ENCODE measurements at places on chromosomes 12 and 14.

GRCh38 chr12:89636776-89637160 is 71.9 kb downstream of the ATP2B1 start:
- DNase-seq = no peak

- DNase-seq = no peak
Observed at GRCh38 chr14:85613496-85613895, 83.6 kb downstream of the FLRT2 start.

- no peak for DNase-seq
Observed at GRCh38 chr12:12467264-12467663, 95.4 kb downstream of the DUSP16 start.

DNA sequence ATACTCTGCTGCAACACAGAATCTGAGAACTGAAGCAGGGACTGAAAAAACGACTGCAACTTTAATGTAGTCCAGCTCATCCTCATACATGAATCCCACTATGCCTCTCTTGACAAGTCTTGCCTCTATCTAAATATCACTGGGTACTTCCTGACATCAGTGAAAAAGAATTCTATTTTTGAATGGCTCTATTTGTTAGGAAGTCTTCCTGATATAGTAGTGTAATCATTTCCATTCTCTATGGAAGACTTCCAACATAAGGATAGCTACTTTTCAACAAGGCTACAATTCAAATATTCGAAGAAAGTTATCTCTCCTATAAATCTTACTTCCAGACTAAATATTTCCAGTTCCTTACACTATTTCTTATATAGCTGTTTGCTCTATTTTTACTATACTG is 167.5 kb downstream of the MDGA2 start:
- no peak for DNase-seq

GRCh38 chr12:131387281-131388163 is 323.4 kb upstream of the SFSWAP start:
- no peak for DNase-seq

GRCh38 chr14:70203686-70204085 is 14.9 kb upstream of the SLC8A3 start:
- no peak for DNase-seq

DNA sequence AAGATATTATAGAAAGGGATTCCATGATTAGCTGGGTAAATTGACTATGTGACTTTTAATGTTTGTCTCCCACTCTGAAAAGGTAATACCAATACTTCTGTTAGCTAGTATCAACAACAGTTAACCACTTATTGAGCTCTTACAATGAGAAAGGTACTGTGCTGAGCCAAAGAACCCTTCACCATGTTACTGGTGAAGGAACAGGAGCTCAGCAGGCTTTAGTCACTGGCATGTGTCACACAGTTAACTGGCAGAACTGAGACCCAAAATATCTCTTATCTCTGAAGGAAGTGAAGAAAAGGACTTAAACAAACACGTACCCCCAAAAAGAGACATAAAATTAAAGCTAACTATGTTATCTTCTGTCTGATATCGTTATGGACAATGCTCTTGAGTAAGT is 170.6 kb downstream of the MED13L start:
- DNase-seq = no peak

DNA sequence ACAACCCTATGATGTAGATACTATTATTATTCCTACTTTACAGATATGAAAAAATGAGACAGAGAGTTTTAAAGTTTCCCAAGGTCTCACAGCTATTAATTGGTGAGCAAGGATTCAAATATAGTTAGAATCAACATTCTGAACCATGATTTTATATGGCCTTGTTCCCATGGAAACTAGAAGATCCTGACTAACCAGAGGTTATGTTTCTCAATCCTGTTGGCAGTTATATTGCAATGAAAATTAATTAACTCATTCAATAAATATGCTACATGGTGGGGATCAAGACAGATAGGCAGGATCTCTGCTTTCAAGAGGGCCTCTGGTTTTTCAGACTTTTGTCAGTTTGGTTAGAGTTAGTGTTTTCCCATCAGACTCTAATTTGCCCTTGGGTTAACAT is 9.3 kb upstream of the FUT8 start:
- no peak for DNase-seq

GRCh38 chr14:83558946-83559345 is 1971.0 kb upstream of the FLRT2 start:
- DNase-seq = no peak

DNA sequence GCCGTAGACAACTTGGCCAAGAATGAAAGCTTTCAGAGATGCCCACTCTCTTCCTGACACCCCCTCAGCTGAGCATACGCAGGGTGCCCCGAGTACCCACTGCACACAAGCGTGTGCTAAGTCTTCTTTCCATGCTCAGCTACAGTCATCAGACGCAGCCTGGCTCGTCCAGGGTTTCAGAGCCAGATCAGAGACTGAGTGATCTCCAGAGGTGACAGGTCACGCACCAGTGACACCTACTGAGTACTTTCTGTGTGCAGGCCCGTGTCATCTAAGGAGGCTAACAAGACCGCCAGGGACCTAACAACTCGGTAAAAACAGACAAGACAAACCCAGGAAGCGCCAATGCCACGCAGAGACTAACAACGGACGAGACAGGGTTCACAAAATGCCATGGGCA is 25.1 kb downstream of the STX2 start:
- no peak for DNase-seq

DNA sequence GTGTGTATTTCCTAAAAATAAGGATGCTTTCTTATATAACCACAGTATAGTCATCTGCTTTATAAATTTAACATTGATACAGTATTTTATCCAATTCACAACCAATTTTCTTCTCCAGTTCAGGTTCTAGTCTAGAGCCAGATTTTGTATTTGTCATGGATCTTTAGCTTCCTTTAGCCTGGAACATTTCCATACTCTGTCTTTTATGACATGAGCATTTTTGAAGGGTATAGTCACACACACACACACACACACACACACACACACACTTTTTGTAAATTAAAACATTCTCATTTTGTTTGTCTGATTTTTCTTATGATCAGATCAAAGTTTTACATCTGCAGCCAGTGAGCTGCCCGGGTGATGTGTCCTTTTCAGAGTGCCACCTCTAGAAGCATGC is 25.4 kb downstream of the CGRRF1 start:
- DNase-seq = no peak
